Lung (tissue), 17 donors: ENCODE measurements at places on chromosomes 11 and 22. TPM values are rescaled to one million over a fixed set of nuclear protein-coding genes. Genes with fewer than 3 reads are reported as not detected.

DNA sequence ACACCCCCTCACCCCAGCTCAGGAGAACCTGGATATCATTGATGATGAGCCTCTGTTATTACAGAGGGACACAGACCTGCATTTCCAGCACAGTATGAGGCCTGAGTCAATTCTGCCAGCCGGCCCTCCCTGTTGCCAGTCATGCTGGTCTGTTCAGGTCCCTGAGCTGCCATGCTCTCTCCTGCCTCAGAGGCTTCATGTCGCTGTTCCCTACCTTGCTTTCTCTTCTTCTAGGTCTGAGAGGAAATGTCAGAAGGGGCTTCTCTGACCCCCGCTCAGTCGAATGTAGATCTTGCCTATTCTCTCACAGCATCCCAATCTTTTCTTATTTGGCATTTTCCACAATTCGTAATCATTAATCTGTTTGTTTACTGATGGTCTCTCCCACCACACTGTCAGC, 21.8 kb upstream of the ABCC8 start:
- H3K36me3 ChIP-seq = no peaks in the 10 kb centered on the region
- no peak overlapping the region for H3K27ac ChIP-seq
- no peak overlapping the region for H3K4me3 ChIP-seq
- no peak for DNase-seq

GRCh38 chr11:109112261-109112660, 309.7 kb upstream of the C11orf87 start:
- H3K27ac ChIP-seq = no peak overlapping the region
- no peak for DNase-seq
- H3K4me1 ChIP-seq = peaks cover 4% of the 10 kb centered on the region

DNA sequence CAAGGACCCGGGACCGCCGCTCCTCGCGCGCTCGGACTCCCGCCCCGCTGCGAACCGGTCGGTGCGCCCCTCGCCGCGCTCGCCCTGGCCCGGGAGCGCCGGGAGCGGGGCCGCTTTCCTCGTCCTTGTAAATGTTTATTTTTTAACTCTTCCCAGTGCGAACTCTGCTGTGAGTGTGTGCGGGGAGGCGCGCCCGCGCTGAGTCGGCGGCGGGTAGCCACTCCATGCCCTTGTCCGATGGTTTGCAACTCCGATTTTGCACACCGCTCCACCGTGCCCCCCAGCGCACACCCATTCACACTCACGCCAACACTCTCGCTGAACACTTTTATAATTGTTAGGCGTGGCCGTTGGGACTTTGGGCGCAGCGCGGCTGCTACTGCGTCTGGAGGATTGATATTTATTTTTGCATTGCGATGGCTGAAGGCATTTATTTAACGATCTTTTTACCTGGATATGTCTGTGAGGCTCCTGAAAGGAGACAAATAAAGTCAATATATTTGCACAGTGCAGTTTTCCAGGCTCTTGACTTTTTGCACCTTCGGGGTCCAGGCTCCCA, 1.0 kb downstream of the C11orf96 start:
- DNase-seq = no peak
- peak overlapping the region; percentile 88 for H3K4me3 ChIP-seq
- peaks cover 9% of the 10 kb centered on the region for H3K4me1 ChIP-seq
- no peaks in the 10 kb centered on the region for H3K27me3 ChIP-seq

The E2F8 gene
- total RNA-seq = 1.9 TPM

GRCh38 chr22:22520020-22520656, at the start of gene ZNF280A:
TSS of gene ZNF280A (minus strand) at chr22:22520270. CDS start at chr22:22515630, 4,640 bp downstream.
- H3K4me3 ChIP-seq = no peak within 1 kb of the TSS
- H3K27me3 ChIP-seq = peaks cover 3% of the 10 kb centered on the region
- DNase-seq = no peak
- H3K36me3 ChIP-seq = no peaks in the 10 kb centered on the region
- H3K27ac ChIP-seq = no peak within 1 kb of the TSS
